ENCODE measurements at places on chromosomes 5 and 9. TPM values are rescaled to one million over a fixed set of nuclear protein-coding genes. Genes with fewer than 3 reads are reported as not detected.

- DNase-seq = no peak
Observed at GRCh38 chr9:120161776-120162175, 418.2 kb downstream of the CDK5RAP2 start.

DNA sequence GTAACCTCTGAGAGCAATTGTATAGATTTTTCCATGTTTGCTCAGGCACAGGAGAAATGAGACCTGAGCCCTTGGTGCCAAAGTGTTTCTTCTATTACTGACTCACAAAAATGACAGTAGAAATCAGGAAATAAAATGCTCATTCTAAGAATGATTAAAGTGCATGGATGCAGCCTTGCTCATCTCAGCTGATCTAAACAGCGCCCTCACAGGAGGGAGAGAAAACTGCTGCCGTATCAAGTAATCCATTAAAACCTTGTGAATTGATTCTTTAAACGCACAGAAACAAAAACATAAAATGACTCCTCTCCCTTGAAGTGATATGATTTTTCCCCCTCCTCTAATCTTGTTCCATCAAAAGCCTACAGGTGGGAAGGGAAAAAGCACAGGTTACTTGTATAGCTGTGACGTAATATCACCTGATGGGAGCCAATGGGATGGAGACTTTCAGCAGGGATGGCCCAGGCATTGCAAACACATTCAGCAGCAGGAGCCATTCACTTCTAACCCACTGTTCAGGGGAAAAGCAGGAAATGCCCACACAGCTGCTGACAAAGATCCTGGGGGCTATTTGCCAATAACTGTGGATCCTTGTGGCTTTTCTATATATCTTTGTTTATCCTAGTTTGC lies 76.7 kb downstream of the PLCXD3 start:
- DNase-seq = no peak

DNA sequence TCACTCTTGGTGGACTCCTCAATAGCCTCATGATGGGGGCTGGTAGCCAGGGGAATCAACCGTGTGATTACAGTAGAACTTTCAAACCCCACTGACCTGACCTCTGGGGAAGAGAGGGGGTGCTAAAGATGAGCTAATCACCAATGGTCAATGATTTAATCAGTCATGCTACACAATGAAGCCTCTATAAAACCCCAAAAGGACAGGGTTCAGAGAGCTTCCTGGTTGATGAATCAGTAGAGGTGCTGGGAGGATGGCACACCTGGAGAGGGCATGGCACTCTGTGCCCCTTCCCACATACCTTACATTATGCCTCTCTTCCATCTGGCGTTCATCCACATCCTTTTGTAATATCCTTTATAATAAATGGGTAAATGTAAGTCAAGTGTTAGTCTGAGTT lies 8.9 kb upstream of the SH3TC2 start:
- no peak for DNase-seq

GRCh38 chr5:138338411-138339090 lies 485 bp downstream of the FAM53C start:
- DNase-seq = no peak

DNA sequence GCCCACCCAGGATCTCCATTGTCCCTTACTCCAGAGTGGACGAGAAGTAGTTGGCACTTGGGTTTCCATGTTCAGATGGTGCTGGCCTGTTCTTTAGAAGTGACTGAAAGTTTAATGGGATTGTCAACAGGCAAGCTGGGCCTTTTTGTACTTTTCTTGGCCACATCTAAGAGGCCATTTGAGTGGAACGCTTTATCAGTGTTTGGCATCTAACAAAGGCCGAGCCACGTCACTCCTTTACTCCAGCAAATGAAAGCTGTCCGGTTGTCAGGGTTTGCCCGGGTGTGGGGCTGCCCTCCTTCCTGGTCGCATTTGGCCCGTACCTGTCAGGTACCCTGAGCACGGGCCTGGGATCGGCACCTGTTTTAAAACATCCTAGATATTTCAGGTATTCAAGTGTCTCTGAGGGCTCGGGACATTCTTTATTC lies 71.5 kb downstream of the RCL1 start:
- no peak for DNase-seq

DNA sequence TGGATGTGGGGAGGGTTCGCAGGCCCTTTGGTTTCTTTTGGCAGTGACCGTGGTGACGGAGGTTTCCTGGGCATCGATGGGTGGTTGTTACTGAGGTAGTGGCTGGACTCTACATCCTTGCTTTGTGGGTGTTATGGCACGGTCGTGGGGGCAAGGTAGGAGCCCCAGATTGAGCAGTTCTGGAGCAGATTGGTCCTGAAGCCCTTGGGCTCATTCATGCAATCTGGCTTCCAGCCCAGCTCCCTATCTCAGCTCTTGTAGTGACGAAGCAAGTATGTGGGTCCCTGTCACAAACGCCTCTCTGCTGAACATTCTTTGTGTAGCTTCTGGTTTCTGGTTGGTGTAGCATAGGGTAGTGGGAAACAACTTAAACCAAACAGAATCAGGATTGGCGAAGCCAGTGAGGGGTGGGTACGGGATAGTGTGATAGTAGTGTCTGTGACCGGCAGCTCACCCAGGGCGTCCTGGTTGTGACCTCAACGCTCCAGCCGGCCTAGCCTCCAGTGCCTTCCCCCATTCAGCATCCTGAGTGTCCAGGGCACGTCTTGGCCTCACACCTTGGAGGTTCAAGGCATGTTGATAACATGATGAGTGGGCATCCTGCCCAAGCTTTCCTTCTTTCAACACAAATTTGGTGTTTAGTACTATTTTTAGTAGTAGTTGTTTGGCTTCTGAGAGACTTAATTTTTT lies 2.9 kb downstream of the NDUFS6 start:
- DNase-seq = no peak

- no peak for DNase-seq
Observed at GRCh38 chr9:115202181-115202580, 84.2 kb upstream of the TNC start.

DNA sequence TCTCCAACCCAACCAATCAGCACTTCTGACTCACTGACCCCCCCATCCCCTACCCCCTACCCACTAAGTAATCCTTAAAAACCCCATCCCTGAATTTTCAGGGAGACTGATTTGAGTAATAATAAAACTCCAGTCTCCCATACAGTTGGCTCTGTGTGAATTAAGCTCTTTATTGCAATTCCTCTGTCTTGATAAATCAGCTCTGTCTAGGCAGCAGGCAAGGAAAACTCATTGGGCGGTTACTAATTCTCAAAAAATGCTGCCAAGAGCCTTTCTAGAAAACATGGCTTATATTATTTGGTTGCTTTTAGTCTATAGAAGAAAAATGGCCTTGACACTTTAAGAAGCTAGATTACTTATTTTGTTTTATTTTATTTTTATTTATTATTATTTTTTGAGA lies 131.7 kb downstream of the SUSD1 start:
- DNase-seq = no peak

GRCh38 chr5:56024810-56025150 lies 30.0 kb upstream of the IL6ST start:
- no peak for DNase-seq

GRCh38 chr9:93028448-93029006 lies 30.0 kb upstream of the SUSD3 start:
- DNase-seq = no peak

DNA sequence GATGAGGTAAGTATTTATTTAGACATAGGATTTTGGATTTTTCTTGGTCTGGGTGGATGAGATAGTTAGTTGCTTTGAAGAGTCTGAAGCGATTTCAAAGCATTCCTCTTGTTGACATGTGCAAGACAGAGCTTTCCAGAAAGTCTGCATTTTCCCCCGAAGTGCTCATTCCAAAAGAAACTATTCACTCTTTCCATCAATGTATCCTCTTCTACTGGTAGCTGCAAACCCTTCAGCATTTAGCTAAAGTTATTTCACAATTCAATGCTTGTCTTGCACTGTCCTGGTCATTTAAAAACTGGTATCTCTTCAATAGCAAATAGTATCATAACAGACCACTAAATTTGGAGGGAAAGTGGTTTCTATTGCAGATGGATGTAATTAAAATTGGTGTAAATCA lies 13.0 kb downstream of the NREP start:
- peak; percentile 72 for DNase-seq

- DNase-seq = no peak
Observed at GRCh38 chr5:164306662-164307061, 801.2 kb downstream of the MAT2B start.

GRCh38 chr5:124551939-124552279 lies 194.5 kb downstream of the ZNF608 start:
- DNase-seq = no peak

Gene C9orf153
- 0.22 TPM for polyA plus RNA-seq

Gene ADGRD2
- polyA plus RNA-seq = not detected

Gene C9orf50
- 0.26 TPM for polyA plus RNA-seq

Gene SLC36A3
- not detected for polyA plus RNA-seq

Gene ANKRD55
- 0.27 TPM for polyA plus RNA-seq
